ENCODE measurements at places on chromosomes 3 and 15.

- no peak for DNase-seq
Observed at GRCh38 chr3:53485675-53486403, 8.6 kb upstream of the CACNA1D start.

GRCh38 chr15:91855684-91856489 is 2.4 kb downstream of the SLCO3A1 start:
- DNase-seq = no peak

GRCh38 chr3:124257336-124257864 is 265.5 kb upstream of the ROPN1 start:
- DNase-seq = no peak

GRCh38 chr15:78211189-78211921 is 23.0 kb downstream of the ACSBG1 start:
- DNase-seq = no peak

DNA sequence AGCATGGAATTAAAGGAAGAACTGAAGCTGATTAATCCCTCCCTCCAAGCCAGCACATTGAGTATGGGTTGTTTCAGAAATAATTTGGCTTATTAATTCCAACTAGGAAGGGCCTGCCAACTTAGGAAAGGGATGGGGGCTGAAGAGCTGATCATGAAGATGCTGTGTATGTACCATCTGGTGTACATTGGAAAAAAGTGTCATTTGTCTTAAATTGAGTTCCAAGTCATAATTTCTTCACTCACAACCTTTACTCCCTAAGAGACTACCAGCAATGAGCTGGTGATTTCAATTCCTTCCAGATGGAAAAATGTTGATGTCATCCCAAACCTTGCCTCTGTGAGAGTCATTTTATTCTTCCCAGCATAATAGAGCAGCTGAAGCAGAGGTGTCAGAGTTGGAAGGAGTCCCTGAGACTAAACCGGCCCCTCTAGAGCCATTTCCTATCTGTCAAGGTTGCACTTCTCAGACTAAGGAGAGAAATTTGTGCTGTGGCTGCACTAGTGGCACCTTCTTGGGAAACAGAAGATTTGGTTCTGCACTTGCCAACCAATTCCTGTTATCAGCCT is 79.4 kb downstream of the GTPBP8 start:
- DNase-seq = no peak

GRCh38 chr15:57035664-57036063 is 117.2 kb downstream of the TCF12 start:
- DNase-seq = no peak

DNA sequence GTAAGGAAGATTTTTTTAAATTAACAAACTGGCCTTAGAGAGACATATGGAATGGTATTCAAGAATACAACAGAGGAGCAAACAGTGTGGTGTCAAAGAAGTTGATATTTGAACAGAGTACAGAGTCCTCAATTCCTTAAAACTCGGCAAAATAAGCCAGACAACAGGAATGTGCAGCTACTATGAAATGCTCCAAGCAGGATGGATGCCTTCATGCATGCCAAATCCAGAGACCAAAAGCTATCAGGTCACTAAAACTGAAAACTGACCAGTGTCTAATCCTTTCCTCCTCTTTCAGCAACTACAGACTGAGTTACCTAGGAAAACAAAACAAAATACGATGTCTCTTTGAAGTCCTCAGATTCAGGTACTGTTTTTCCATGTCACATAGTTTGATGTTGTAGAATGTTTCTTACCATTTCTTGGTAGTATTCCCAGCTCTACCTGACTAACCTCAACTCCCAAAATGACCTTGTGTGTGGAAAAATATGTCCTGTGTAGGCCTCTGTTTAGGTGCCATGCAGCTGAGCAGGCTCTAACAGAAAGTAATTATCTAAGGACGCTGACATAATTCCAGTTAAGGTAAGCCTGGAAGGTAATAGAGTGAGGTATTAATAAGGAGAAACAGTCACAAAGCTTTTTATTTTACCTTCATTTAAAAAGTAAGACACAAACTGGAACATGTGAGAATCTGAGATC is 46.9 kb downstream of the TBL1XR1 start:
- no peak for DNase-seq

GRCh38 chr15:73691396-73691795 is 7.2 kb downstream of the CD276 start:
- DNase-seq = no peak
